ENCODE measurements at places on chromosomes 1 and 21.
A peak's percentile ranks its signal among the peaks of the same experiment; 100 is the strongest.

DNA sequence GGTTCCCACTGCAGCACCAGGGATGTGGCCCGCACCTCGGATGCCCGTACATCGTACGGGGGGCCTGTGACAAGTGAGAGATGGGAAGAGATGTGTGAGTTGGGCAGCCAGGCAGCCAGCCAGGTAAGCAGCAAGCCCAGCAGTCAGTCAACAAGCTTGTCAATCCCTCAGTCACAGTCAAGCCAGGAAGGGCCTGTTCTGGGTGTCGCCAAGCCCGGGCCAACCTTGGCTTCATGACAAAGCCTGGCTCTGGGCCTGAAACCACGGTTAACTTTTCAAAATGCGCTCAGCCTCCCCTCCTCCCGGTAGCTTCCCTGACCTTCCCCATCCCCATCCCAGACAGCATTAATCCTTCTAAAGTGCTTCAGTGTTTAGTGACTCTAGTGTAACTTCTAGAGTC, 31.8 kb downstream of the MYOM3 start:
- no peak for DNase-seq

GRCh38 chr1:238954865-238955264, 431.5 kb upstream of the CHRM3 start:
- no peak for DNase-seq

DNA sequence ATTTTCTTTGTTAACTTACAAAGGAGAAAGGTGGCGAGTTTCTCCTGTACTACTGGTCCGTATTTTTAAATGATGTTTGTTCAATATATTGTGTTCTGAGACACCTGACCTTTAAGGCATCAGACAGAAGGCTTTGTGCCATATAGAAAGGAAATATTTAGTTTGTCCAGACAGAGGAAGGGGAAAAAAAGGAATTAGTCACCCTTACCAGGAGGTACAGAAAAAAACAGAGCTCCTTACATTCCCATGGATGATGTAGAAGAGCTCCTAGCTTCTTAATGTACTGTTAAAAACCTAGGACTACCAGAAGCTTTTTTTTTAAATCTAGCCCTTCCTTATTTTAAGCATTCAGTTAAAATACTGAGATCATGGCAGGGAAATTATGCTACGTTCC, 12.4 kb upstream of the PODN start:
- no peak for DNase-seq

- DNase-seq: no peak
Measured at GRCh38 chr1:16109571-16109970, 36.1 kb upstream of the FAM131C start.

- no peak for DNase-seq
Measured at GRCh38 chr1:162171111-162171510, 101.6 kb downstream of the NOS1AP start.

- DNase-seq: peak; percentile 65
Measured at GRCh38 chr21:42234464-42235241, 15.7 kb downstream of the ABCG1 start.

GRCh38 chr1:223739366-223740037, 27.2 kb downstream of the CAPN2 start:
- no peak for DNase-seq

GRCh38 chr1:228101614-228101993, 1.5 kb downstream of the C1orf35 start:
- no peak for DNase-seq

DNA sequence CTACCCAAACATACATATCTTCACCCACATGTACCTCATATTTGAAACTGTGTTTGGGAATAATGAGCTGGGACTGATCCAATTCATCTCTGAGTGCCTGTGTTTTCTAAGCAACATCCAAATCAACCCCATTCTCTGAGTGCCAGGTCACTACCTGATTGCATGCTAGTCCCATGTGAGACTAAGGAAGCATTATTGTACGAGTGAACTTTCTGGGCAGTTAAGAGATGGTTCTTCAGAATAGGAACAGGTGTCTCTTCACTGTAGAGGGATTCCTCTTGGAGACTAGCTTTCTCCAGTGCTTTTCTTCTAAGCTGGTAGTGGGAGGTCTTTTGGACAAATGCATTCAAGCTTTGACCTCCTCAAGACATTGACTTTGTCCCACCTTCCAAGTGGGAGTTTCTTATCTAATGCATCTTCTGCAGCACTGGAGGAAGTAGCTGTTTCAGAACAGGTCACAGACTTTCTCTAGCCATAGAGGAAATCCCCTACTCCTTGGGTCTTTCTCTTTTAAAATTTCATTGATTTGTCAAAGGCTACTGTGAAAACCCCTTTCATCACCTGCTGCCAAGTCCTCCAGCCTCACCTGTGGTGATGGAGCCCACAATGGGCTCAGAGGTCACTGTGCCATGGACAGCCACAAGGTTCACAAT, 172.0 kb upstream of the KIAA0040 start:
- no peak for DNase-seq
